ENCODE measurements at places on chromosomes 3 and 15.
A peak's percentile ranks its signal among the peaks of the same experiment; 100 is the strongest.

DNA sequence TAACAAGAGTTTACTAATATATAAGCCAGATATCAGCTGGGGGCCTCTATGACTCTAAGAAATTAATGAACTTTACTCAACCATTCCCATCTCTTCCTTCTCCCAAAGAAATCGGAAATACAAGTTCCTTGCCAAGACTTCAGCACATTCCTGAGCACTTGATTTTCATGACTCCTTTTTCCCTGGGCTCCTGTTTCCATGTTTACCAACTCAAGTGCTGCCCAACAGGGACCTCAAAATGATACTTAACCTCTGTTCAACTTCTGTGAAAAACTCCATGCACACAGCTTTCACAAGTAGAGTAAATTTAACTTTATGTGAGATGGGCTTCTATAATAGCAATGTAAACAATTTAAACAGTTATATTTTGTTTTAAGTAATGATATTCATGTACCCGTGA is 315.8 kb upstream of the CDIN1 start:
- no peak for DNase-seq

- DNase-seq: no peak
Observed at GRCh38 chr15:99447497-99448371, 118.0 kb upstream of the MEF2A start.

DNA sequence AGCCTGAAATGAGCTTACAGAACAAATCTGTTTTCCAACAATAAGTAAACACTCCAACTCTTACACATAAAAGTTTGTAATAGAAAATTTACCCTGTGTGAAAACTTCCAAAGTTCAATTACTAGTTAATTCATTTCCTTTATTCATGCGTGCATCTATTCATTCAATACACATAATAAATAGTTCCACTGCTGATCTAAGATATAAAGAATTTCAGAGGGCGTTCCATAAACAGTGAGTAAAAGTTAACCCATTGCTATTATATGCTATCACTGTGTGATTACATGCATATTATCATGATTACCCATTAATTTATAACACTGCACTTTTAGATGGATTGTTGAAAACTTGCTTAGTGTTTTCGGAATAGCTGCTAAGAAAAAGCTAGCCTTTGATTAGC is 36.2 kb upstream of the CFAP20DC start:
- no peak for DNase-seq

GRCh38 chr15:76904461-76905012 is 603 bp downstream of the SCAPER start:
- DNase-seq: peak; percentile 3

DNA sequence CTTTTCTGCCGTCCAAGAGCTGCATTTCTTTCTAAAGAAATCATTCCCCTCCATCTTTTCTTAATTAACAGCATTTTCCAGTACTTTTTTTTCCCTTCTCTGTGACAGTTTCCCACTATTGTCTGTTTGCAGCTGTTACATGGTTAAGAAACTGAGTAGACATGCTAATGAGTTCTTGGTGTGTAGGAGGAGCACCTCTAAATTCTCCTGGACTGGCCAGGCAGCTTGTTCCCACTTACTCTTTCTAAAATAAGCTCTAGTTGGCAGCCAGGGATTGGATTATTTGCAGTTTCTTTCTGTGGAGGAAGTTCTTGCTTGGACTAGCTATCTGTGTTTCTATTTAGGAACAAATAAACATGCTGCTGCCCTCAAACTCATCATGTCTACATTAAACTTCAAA is 235.1 kb upstream of the GAP43 start:
- DNase-seq: no peak

DNA sequence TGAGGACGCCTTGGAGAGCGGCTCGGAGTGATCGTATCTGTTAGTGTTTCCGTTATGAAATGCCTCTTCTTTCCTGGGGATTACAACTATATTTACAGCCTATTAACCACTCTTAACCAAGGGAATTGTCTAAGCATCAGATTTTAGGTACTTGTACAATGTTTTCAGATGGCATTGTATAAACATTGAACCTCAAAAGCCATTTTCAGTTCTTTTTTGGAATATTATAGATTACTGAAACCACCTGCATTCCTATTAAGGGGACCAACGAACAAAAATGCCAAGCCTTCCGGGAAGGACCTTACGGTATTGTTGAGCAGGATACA is 1.1 kb downstream of the NEO1 start:
- DNase-seq: no peak

DNA sequence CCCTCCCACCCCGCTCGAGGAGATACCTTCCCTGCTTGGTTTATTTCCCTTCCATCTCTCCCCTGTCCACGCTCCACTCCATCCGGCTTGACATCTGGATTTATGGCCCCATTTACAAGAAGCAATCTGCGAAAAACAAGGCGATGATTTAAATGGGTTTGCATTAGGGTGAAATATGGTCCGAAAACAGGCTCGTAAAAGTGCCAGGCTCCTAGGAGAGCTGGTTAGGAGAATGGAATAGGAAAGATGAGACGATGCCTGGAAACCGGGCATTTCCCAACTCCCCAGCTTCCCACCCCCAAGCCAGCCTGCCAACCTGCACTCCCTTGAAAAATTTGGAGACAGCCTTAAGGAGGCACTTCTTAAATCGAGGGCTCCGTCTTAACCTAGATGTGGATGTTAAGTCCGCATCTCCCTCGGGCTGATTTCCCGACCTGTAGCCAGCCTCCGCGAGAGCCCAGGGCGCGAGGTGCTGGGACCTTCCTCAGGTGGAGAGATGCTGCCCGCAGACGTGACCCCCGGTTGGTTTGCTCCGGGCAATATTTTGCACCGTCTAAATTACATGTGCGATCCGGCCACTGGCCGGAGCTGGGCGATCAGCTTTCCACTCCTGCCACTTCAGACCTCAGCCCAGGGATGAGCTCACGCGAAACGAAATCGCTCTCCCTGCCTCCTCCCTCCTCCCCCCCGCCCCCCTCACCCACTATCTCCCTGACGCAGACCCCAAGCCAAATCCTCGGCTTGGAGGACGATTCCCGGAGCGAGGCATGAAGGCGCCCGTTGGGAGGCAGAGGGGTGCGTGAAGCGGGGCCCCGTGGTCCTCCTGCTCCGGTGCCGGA is 1.3 kb downstream of the GRM7 start:
- no peak for DNase-seq

DNA sequence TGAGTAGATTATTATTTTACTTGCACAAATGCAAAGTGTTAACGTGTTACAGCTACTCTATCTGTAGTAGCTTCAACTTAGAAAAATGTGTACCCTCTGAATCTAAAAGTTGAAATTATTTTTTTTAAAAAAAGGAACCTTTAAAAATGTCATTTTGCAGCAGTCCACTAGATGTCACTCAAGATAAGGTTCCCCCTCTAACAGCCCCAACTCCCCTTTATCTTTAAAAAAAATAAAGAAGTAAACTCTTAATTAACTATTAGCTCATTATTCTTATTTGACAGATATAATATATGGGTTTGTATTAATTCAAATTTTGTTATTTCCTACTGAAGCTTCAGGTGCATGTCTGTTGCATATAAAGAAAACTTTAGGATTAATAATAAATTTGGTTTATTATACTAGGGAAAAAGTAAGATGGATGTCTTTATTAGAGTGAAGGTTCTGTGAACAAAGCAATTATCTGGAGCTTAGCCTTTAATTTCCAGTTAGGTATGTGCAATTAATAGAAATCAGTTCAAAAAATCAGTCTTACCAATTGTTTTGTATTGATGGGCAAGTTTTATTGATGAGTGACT is 288.5 kb downstream of the VGLL3 start:
- DNase-seq: no peak

- no peak for DNase-seq
Observed at GRCh38 chr3:122890077-122890719, 95.3 kb downstream of the SLC49A4 start.

- no peak for DNase-seq
Observed at GRCh38 chr3:169809230-169809795, 3.4 kb upstream of the LRRIQ4 start.

GRCh38 chr3:89467898-89468363 is 360.5 kb downstream of the EPHA3 start:
- DNase-seq: no peak

DNA sequence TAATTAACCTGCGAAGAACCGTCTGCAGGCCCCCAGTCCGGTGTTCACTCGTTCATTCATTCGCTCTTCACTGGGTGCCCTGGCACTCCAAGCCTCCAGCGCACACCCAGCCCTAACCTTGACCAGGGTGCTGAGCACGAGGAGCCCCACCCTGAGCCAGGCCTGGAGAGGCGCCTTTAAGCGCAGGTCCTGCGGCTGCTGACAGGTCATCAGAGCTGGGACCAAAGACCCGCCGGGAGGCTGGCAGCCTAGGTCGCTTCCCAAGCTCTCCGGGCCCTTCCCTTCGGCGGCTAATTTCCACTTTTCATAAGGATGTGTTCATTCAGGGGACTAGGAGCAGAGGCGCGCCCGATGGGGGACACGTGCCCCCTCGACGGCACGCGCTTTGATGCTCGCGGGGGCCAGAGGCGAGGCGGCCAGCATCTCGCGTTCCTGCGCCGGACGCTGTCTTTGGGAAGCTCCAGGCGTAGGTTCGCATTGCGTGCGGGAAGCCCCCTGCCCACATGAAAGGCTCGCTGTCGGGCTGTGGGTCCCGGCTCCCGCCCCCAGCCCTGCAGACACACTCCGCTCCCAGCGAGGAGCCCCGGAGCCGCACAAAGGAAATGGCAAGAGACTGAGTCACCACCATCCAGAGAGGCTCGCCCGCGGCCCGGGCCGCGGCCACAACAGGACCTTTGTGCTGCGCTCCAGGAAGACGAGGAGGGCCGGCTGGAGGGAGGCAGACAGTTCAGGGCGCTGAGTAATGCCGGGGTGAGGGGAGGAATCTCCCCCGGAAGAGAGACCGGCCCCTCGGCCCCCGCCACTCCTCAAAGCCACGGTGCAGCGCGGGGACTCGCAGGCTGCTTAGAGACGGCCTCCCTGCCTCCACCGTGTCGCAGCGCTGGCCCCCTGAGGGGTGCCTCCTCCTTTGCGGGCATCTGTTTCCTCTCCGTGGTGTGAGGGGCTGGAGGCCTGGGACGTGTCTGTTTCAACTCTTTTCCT is 266.4 kb upstream of the HES1 start:
- peak; percentile 14 for DNase-seq

- no peak for DNase-seq
Observed at GRCh38 chr3:127999509-128000106, 52.6 kb upstream of the SEC61A1 start.

GRCh38 chr3:197093871-197094270 is 64.3 kb upstream of the MELTF start:
- no peak for DNase-seq

DNA sequence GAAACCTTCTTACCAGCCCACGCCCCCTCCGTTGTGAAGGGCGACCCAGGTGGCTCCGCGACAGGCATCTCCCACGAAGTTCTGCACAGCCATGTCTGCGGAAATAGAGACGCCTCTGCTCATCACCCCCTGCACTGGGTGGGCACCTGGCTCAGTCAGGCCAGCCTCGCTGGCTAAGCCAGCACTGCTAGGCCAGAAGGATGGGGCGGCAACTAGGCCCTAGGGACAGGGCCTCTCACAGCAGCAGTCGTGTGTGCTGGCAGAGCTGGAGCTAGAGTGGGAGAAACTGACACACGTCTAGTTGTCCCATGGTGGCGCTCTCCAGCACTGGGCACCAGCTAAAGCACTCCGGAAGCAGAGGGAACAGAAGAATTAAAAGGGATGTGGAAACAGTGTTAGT is 12.5 kb upstream of the ZXDC start:
- DNase-seq: no peak
